NCI-H2029 treated with DMSO at 0.1 percent for 48 hours (cell line): ENCODE measurements at places on chromosomes 11 and 22.

DNA sequence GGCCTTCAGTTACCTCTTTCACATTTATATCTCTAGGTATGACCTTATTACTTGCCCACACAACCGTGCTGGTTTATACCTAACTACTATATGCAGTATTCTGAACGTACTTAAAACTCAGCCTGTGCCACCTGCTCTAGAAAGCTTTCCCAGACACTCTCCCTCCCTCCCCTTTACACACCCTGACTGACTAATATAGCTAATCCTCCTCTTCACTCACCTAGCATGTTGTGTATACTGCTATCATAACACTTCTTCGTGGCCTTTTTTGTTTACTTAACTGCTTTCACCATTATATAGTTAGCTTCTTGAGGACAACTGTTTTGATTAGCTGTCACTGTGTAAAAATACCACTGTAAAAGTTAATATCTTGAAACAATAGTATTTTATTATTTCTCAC, 23.5 kb downstream of the RNF214 start:
- DNase-seq: no peak

DNA sequence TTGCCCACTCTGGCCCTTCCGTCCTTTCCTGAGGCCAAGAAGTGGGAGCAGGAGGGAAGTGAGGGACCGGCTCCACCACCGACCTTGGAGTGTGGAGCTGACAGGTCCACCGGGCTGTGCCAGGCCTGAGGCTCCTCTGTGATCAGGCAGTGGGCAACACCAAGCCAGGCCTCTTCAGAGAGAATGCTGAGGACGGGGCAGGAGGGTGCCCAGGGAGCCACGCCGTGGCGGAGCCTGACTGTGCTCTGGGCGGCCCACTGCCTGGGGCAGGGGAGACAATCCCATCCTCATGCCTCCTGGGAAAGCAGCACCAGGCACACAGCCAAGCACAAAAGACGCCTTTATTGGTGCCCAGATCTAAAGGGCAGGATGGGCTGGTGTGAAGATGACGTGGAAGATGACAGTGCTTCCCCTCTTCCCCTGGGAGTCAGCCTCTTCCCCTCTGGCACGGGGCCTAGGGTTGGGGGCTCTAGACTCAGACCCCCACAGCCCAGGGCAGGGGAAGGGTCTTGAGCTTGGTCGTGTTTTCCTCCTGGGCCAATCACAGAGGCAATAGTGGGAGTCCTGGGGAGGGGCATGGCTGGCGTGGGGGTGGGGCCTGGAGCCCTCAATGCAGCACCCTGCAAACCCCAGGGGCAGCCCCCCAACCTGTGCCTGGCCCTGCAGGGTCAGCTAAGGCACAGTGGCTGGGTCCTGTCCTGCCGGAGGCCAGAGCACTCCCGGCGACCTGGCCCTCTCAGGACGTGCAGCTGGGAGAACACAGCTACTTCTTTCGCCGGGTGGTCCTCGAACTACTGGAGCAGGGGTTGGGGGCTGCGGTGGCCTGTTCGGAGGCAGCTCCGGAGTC, 4.7 kb downstream of the LMF2 start:
- DNase-seq: no peak

GRCh38 chr11:117696540-117696939, 100.5 kb downstream of the DSCAML1 start:
- DNase-seq: no peak

- no peak for DNase-seq
These were observed 13.3 kb upstream of the SERPINH1 start for GRCh38 chr11:75548595-75549272.

- no peak for DNase-seq
These were observed 255.9 kb downstream of the KIRREL3 start for GRCh38 chr11:126744699-126745098.

- DNase-seq: peak; percentile 21
These were observed 23.8 kb upstream of the FZD4 start for GRCh38 chr11:86978756-86979608.

DNA sequence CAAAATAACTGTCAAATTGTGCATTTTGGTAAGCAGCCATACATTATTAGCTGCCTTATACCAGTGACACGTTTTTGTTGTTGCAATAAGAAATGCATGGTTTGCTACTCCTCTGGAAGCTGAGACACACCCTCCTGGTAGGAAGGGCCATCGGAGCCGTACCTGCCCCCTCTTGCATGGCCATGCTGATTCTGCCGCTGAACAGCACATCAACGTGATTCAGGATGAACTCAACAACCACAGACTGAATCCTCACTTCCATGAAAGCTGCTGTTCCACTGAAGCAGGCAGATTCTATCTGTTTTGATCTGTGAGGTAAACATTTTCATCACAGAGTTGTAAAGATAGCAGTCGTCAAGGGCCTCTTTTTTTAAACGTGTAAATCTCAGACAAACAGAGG, 38.6 kb upstream of the TP53AIP1 start:
- DNase-seq: no peak

DNA sequence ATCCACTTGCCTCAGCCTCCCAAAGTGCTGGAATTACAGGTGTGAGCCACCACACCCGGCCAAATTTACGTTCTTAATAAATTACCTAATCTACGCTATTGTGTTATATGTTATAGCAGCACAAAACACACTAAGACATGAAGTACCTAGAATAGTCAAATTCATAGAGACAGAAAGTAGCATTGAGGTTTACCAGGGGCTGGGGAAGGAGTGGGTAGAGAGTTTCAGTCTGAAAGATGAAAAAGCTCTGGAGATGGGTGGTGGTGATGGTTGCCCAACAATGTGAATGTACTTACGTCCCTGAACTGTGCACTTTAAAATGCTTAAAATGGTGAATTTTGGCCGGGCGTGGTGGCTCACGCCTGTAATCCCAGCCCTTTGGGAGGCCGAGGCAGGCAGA, 65.7 kb upstream of the NUP50 start:
- DNase-seq: no peak

DNA sequence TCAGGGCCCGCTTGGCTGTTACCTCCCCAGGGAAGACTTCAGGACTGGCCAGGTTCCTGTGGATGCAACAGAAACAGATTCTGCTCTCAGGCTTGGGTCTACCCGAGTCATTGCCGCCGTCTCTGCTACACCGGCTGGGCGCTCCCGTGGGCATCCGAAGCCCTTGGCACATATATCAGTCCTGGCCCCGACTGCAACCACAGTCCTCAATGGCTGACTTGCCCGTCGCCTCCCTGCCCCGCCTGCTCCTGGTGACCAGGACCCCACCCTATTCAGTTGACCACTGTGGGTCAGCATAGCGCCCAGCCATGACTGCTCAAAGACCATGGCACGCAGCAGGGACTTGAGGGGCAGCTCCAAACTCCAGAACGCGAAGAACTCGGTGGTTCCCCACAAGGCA, 64.7 kb upstream of the SLC22A12 start:
- no peak for DNase-seq
